Right renal pelvis (tissue), 4 donors: ENCODE measurements at places on chromosomes 7 and 10. TPM values are rescaled to one million over a fixed set of nuclear protein-coding genes. Genes with fewer than 3 reads are reported as not detected.

GRCh38 chr10:61024856-61025201 is 80.8 kb upstream of the RHOBTB1 start:
- DNase-seq = peak; percentile 33

GRCh38 chr7:39950473-39951225 is 593 bp downstream of the CDK13 start:
- no peak for DNase-seq

DNA sequence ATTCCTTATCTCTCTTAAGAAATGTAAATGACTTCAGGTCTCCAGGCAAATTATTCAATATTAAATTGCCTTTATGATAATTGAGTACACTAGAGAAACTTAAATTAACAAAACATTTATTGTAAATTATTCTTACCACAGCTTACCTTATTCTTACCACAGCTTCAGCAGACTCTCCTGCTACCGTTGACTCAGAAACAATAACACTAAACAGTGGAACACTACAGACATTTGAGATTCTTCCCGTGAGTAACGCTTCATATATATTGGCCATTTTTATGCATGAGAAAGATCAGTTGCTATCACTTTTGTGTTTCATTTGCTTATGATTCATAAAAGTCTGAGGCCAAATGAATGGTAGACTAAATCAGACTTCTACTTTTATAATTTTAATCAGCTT is 28.7 kb downstream of the TMEM243 start:
- DNase-seq = no peak

DNA sequence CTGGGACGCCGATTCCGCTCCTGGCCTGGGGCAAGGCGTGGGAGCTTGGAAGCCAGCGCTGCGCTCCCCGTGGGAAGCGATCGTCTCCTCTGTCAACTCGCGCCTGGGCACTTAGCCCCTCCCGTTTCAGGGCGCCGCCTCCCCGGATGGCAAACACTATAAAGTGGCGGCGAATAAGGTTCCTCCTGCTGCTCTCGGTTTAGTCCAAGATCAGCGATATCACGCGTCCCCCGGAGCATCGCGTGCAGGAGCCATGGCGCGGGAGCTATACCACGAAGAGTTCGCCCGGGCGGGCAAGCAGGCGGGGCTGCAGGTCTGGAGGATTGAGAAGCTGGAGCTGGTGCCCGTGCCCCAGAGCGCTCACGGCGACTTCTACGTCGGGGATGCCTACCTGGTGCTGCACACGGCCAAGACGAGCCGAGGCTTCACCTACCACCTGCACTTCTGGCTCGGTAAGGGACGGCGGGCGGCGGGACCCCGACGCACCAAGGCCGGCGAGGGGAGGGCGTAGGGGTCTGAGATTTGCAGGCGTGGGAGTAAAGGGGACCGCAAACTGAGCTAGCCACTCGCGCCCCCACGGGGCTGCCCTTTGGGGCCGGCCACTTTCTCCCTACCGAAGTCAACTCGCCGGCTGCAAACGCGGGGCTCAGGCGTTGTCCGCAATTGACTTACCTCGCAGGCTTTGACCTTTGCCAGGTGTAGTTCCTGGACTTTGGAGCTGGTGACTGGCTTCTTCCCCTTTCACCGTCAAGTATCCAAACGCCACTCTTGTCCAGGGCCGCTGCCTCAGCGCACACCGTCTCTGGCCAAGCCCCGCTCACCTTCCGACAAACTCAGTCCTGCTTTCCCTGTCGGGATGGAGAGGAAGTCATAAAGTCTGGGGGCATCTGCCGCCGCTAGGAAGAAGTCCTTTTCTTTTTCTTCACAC is at the start of gene SCIN:
Gene SCIN (plus strand): TSS at position 187 of the 928 bp plus-strand sequence. CDS start 67 bp downstream, at position 254.
- peak; percentile 34 for DNase-seq

GRCh38 chr7:105028004-105028403 is 14.0 kb downstream of the KMT2E start:
- no peak for DNase-seq

- no peak for DNase-seq
Observed at GRCh38 chr10:12158111-12158510, 28.6 kb downstream of the SEC61A2 start.

GRCh38 chr7:47873762-47874161 is 74.5 kb downstream of the PKD1L1 start:
- no peak for DNase-seq

GRCh38 chr7:107021600-107021999 is 22.9 kb upstream of the PRKAR2B start:
- no peak for DNase-seq

DNA sequence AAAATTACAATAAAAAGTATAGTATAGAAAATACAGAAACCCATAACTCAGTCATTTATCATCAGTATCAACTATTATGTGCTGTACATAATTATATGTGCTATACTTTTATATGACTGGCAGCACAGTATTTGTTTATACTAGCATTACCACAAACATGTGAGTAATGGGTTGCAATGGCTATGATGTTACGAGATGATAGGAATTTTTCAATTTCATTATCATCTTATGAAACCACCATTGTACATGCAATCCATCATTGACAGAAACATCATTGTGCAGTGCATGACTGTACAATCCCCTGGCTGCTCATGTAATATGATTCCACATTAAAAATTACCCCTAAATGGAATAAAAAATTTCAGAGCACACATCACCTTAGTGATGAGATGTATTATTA is 55.7 kb upstream of the TMEM229A start:
- no peak for DNase-seq

DNA sequence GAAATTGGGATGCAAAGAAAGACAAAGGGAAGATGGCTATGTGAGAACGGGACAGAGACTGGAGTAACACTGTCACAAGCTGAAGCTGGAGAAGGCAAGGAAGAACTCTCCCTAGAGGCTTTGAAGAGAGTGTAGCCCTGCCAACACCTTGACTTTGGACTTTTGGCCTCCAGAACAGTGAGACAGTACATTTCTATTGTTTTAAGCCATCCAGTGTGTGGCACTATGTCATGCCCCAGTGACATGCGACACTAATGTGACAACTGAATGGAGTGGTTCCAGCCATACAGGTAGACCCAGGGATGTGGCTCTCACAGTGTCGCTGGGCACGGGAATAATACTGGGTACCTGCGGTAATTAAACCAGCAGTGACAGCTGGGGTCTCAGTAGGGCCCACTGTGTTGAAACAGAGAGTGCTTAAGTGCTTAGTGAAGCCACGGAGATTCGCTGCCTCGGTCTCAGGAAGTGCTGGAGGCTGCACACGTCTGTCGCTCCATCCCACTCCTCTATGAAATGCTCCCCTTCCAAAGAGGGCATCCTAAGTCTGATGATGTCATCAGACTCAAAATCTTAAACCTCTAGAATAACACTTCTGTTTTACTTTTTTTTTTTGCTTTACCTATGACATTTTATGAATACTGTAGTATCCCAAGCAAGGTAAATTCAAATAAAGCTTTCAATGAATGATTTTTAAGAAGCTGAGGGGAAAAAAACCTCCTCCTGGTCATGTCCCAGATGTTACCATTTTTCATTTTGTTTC is 154.6 kb upstream of the RHEB start:
- DNase-seq = no peak

DNA sequence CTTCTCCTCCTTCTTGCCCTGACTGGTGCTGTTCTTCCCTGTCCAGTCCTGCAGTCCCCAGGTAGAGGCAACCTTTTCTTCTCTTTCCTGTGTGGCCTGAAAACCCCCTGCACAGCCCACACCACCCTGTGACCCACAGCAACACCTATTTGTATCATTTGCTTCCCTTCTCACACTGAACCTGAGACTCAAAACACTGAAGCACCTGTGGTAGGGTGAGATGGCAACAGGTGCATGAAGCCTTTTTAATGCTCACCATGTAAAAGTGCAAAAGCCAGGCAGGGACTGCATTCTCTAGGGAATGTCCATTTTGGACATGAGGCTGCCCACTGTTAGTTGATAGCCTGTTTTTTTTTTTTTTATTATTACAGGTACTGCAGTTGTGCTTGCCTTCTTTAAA is 71.4 kb downstream of the LRMDA start:
- DNase-seq = no peak

DNA sequence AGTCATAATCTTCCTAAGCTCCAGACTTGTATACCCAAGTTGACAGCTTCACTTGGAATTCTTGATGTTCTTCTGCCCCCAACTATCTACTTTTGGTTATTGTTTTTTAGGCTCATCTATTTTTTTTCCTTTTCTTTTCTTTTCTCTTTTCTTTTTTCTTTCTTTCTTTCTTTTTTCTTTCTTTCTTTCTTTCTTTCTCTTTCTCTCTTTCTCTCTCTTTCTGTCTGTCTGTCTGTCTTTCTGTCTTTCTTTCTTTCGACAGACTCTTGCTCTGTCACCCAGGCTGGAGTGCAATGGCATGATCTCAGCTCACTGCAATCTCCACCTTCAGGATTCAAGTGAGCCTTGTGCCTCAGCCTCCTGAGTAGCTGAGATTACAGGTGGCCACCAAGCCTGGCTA is 36.5 kb downstream of the KMT2E start:
- no peak for DNase-seq

GRCh38 chr7:73669288-73669701 is 1.7 kb downstream of the VPS37D start:
- no peak for DNase-seq

DNA sequence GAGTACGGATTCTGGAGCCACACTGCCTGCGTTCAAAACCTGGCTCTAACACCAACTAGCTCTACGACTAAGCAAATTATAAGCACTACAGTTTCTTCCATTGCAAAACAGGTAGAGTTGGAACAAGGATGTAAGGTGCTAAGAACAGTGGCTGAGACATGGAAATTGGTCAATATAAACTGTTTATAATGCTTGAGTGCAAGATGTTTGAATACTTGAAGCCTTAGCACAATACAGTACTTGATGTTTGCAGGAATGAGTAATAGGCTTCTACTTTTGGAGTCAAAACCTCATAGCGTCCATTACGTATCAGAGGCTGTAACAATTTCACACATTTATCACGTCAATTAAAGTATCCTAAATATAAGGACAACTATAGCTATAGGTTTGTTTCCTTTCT is 6.9 kb downstream of the NT5C2 start:
- DNase-seq = no peak

GRCh38 chr7:103447073-103447960 is 1.3 kb upstream of the SLC26A5 start:
- no peak for DNase-seq

DNA sequence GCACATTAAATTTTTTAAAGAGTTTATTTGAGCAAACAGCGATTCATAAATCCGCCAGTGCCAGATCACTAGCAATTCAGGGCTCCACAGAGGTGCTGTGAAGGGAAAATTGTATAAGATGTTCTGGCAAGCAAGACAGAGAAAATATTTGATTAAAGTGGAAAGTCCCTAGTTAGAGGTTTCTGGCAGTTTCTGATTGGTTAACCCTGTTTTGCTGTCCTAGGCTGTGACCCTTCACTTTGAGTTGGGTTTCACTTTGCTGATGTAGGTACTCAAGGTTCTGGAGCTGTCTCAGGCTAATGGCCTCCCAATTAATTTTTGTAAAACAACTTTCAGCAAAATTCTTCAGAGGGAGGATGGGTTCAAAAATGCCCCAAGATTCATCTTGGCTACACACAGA is 79.4 kb upstream of the NXPH1 start:
- DNase-seq = no peak

- no peak for DNase-seq
Observed at GRCh38 chr7:12623223-12623622, 52.7 kb downstream of the SCIN start.

The RPA3 gene
- 64.2 TPM for polyA plus RNA-seq

The GDF2 gene
- polyA plus RNA-seq = not detected

The WNT8B gene
- polyA plus RNA-seq = 0.69 TPM

The PIP gene
- not detected for polyA plus RNA-seq

The C10orf67 gene
- 1.7 TPM for polyA plus RNA-seq

The PNLIPRP3 gene
- not detected for polyA plus RNA-seq
